ENCODE measurements at places on chromosomes 5 and 9.

DNA sequence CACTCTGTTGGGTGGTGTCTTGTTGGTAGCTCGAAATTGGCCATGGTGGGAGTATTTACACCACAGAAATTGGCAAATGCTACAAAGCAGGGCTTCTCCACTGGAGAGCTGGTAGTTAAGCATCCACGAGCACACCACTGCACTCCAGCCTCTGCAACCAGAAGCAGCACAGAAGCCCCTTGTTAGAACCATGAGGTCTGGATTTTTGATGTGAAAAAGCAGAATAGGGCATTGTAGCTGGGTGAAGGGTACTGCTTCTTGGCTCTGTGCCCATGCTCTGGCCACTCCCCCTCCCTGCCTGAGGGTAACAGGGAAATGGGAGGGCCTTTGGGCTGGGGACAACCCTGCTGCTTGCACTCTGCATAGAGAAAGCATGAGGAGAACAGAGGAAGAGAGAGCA is 81.2 kb upstream of the UBTD2 start:
- no peak for DNase-seq

GRCh38 chr5:7875151-7875550 is 6.2 kb downstream of the MTRR start:
- no peak for DNase-seq

- no peak for DNase-seq
These were observed 30.1 kb upstream of the IL7R start for GRCh38 chr5:35826554-35826953.

- no peak for DNase-seq
These were observed 58.4 kb downstream of the DAB2IP start for GRCh38 chr9:121709798-121710197.

DNA sequence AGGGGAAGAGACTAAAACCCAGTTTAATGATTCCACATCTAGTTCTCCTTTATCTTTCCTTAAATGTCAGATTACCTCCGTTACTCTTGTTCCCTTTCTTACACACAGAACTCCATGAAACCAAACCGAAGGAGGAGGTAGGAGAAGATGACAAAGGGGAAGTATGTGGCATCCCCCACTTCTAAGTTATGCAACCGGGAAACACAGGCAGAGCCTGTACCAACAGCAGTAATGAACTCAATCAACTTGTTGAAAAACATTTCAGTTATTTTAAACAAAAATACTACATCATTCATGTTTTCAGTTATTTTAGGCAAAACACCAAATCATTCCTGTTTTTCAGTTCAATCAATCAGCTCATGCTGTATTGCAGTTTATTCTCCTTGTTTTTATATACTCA is 101.8 kb downstream of the PCSK1 start:
- no peak for DNase-seq

DNA sequence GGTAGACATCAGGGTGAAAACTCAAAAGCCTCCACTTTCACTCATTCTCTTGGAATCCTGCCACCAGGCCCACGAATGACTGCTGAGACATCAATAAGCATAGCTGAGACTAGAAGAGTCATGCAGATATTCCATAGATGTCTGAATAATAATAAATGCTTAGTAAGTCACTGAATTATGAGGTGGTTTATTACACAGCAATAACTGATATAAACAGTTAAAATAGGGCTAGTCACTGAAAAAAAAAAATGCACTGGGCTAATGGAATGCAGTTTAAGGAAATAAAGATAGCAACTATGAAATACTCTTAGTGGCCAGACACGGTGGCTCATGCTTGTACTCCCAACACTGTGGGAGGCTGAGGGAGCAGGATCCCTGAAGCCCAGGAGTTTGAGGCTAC is 262.8 kb upstream of the CDH6 start:
- DNase-seq: no peak

DNA sequence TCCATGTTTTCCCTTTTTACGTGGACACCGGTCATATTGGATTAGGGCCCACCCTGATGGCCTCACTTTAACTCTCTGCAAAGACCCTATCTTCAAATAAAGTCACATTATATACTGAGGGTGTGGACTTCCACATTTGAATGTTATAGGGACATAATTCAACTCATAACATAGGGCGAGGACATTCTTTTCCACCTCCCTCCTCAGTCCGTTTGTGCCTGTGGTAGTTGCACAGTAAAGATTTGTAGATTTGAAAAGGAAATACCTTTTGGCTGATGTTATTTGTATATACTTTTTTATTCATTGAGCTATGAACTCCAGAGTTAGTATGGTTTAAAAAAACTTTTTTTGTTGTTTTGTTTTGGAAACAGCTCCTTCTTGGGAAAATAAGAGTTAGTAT is 51.0 kb upstream of the DHFR start:
- no peak for DNase-seq

GRCh38 chr5:1299961-1300360 is 5.1 kb upstream of the TERT start:
- DNase-seq: no peak

DNA sequence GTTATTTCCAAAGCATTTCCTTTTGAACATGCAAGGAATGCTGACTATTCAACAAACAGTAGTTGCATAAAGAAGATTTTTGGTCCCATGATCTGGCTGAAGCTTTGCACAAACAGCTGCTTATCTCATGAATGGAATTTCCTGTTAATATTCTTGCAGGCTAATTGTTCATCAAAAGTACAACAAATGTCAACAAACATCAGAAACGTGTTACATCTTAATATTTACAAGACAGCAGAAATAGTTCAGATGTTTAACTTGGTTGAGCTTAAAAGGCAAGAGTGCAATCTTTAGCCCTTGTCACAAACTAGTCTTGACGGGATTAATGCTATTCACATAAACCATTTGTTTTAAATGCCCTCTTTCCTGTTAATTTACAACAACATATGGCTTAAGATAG is 47.9 kb upstream of the BASP1 start:
- no peak for DNase-seq

DNA sequence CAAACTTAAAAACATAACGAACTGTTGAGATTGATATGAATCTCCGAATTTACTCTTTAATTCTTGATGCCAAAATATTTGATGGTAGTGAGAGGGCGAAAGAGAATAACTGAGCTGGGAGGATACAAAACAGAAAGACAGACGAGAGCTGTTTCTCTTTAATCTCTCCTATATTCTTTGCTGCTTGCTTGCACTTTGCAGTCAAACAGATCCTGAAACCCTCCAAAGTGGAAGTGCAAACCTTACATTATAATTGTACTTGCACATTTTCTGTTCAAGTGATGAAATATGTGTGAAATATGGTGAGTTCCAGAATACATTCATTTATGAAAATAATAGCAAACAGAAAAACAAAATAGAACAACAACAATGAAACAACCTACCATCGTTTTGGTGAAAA is 63.8 kb downstream of the PAM start:
- DNase-seq: no peak

- DNase-seq: no peak
These were observed 77.7 kb downstream of the EFNA5 start for GRCh38 chr5:107593009-107593408.

GRCh38 chr5:17282283-17283120 is 65.1 kb downstream of the BASP1 start:
- no peak for DNase-seq

DNA sequence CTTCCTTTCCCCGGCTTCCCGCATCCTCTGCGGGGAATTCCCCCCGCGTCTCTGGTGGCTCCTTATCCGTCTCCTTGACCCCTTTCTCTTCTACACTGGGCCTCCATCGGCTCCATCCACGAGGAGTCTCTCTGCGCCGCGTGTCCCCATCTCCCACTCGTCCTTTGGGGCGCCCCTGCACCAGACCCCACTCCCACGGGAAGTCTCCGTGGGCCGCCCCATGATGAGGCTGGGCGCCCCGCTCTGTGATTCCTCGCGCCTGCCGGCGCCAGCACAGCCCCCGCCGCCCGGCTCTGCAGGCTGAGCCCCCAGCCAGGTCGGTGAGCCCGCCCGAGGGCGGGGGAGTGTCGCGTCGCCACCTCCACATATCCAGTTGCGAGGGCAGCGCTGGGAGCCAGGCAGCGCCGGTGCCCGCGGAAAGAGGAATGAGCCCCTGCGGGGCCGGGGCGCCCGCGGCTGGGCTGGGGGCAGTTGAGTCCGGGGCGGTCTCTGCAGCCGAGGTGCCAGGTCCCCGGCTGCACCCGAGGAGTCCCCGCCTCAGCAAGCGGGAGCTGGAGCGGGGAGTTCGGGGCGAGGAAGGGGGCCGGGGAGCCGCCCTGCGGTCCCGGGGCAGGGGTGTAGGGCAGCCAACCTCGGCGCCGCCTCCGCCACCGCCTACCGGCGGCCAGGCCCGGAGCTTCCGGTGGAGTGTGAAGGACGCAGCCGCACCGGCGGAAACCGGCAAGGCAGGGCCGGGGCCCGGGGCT is 2.1 kb upstream of the TRAF1 start:
- no peak for DNase-seq

DNA sequence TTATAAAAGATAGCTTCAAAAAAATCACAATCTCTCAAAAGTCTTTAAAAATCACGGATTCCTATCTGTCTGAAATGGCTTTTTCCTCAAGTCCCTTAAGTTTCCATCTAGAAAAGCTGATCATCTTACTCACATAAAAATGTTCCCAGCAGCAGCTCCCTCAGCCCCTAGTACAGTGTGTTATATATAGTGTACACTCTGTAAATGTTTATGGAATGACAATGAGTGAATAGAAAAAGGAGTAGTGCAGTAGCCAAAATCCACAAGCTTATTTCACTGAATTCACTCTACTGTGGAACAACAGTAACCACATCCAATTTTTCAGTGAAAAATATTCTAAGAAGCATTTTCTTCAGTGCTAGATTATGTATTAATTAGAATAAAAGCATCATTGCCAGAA is 609.4 kb downstream of the DTWD2 start:
- DNase-seq: no peak

DNA sequence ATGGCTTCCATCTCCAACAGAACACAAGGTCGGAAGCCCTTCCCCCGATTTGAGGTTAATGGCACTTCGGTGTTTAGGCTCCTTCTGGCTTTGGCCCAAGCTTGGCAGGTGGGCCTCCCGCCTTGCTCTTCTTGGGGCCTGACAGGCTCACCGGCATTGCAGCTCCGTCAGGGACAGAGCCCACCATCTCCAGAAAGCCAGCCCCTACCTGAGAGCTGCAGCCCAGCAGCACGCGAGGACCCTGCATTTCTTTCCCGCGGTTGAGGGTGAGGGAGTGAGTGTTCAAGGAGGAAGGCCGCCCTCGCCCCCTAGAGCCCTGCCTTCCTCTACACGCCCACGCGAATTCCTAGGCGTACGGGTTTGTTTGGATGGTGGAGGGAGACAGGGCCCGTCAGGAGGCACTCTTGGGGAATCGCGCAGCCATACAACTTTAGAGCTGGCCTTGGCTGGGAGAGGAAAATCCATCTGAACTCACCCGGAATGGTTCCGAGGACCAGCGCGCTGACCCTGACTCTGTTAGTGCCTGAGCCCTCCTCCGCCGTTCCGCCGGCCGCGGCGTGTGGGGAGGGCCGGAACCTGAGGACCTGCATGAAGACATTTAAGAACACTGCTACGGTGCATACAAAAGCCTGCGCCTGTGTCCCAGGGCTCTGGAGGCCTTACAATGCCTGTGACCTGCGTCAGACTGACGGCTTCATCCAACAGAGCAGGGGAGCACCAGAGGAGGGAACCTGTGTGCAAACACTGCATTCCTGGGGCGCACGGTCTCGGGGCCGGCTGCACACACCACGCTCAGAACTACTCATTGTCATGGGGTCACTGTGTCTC is 73.8 kb downstream of the MRPL36 start:
- DNase-seq: no peak

GRCh38 chr5:163165277-163165676 is 272.1 kb upstream of the CCNG1 start:
- no peak for DNase-seq

- no peak for DNase-seq
These were observed 170.4 kb downstream of the FOCAD start for GRCh38 chr9:20854444-20854843.

GRCh38 chr5:110256298-110256697 is 470.2 kb downstream of the TMEM232 start:
- no peak for DNase-seq

DNA sequence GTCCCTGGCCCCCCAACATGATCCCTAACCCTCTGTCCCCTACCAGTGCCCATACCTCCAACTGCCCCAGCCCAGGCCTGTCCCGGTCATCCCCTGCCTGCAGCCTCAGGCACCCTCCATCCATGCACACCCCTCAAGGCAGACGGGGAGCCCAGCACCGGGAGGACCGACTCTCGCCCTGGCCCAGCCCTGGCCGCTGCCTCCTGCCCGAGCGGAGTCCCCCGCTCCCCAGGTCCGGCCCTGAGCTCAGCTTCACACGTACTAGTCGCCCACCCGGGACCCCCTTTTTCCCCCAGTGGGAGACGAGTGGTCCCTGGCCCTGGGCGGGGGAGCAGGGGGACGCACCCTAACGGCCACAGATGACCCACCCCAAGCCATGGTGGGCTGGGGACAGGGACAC is 49.0 kb upstream of the UBAC1 start:
- DNase-seq: no peak

GRCh38 chr5:107461770-107462169 is 209.0 kb downstream of the EFNA5 start:
- DNase-seq: no peak

- DNase-seq: no peak
These were observed 91.9 kb upstream of the NEURL1B start for GRCh38 chr5:172548981-172549687.

GRCh38 chr5:172574871-172575223 is 66.2 kb upstream of the NEURL1B start:
- no peak for DNase-seq

DNA sequence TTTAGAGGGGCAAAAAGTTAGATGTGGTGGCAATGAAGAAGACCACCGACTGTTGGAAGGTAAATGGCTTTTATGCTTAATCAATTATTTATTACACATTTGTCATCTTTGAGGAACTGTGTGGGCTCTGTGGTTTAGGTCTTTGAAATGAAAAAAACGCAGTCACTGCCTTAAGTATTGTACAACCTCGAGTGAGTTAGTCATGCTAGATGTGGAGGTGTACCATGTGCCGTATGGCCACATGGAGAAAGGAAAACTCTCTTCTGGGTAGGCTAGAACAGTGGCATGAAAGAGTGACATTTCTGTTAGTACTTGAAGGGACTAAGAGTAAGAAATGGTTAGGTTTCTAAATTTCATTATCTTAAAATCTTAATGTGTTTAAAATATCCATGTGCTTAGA is 166.1 kb downstream of the HACD4 start:
- no peak for DNase-seq

GRCh38 chr9:121447321-121447834 is 52.3 kb downstream of the GGTA1 start:
- no peak for DNase-seq

DNA sequence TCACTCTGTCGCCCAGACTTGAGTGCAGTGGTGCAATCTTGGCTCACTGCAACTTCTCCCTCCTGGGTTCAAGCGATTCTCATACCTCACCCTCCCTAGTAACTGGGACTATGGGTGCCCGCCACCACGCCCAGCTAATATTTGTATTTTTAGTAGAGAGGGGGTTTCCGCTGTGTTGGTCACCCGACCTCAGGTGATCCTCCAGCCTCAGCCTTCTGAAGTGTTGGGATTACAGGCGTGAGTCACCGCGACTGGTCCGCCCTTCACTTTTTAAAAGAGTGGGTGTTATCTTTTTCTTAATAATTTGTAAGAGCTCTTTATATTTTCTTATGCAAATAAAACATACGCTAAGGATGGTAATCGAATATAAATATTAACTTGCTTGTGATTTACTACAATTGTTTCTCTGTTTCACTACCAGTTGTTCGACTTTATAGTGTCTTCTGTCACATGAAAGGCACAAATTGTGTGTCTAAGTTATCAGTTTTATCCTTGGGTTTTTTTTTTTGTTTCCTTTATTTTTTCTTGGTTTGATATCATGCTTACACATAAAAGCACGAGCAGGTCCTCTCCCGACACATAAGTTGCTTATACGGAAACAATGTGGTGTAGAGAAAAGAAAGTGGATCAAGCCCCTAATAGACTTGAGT is 1.9 kb upstream of the GPBP1 start:
- no peak for DNase-seq
